ENCODE measurements at places on chromosomes 1 and 21. TPM values are rescaled to one million over a fixed set of nuclear protein-coding genes. Genes with fewer than 3 reads are reported as not detected.

DNA sequence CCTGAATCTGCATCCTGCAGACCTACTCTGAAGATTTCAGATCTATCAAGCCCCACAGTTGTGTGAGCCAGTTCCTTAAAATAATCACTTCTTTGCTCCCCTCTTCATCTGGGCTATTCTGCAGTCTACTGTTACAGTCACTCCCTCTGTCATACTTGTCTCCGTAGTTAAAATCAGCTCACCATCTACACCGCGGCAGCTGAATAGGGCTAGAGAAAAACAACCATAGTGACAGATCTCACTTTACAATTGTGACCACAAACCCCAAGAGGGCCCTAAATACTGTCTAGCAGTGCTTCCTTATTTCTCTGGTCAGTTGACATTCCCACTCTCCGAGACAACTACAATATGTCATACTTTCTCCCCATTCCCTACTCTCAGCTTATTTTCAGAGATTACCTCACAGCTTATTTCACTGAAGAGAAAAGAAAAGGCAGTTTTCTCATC lies 12.9 kb downstream of the DESI2 start:
- DNase-seq: peak; percentile 96

DNA sequence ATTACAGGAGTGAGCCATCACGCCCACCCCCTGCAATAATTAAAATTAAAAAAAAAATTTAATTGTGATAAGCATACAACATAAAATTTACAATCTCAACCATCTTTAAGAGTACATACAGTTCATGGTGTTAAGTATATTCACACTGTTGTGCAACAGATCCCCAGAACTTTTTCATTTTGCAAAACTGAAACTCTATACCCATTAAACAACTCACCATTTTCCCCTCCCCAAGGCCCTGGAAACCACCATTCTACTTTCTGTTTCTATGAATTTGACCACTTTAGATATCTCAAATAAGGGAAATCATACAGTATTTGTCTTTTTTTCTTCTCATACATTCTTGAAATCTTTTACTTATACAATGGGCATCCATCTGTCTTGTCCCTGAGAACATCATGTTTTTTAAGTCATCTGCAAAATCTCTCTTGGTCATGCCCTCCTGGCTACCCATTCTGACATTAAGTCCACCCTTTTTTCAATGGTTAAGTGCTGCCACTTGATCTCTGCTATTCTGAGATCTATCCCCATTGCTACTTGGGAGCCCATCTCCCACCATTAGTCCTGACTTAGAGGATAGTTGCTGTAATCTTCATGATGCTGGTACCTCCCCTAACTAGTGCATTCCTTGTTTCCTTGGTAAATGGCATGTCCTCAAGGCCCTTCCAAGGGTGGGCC lies 39.4 kb upstream of the ZFYVE9 start:
- DNase-seq: no peak

Gene SPRR2F
- not detected for total RNA-seq

DNA sequence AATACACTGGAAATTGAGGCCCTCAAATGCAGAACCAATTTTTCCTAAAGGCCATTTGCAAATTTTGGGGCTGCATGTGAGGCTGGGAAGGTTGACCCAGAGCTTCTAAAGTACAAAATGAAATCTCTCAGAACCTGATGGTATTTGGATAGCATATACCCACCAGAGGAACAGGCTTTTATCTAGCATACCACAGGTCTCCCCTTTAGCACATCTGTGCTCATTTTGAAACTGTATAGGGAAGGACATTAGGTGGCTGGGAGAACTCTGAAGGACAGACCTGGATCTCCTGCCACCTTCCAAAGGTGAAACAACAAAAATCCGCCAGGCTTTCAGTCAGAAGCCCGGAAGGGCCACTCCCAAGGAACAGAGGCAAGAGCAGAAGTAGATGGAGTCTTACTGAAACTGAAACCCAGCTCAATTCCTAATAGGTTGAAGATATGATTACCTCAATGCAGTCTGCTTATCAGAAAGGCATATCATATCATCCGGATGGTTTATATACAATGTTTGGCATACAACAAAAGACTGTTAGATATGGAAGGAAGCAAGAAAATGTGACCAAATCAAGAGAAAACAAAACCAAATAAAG lies 11.6 kb downstream of the CD55 start:
- DNase-seq: no peak

All from myocyte (in vitro differentiated cells).